ENCODE measurements at places on chromosomes 5 and 9. TPM values are rescaled to one million over a fixed set of nuclear protein-coding genes. Genes with fewer than 3 reads are reported as not detected.

Gene C5orf58
- not detected for total RNA-seq

Gene CCL27
- total RNA-seq = not detected

Gene HTR1A
- total RNA-seq = not detected

Gene TICAM2
- total RNA-seq = 3.9 TPM

Gene CYLC2
- not detected for total RNA-seq

DNA sequence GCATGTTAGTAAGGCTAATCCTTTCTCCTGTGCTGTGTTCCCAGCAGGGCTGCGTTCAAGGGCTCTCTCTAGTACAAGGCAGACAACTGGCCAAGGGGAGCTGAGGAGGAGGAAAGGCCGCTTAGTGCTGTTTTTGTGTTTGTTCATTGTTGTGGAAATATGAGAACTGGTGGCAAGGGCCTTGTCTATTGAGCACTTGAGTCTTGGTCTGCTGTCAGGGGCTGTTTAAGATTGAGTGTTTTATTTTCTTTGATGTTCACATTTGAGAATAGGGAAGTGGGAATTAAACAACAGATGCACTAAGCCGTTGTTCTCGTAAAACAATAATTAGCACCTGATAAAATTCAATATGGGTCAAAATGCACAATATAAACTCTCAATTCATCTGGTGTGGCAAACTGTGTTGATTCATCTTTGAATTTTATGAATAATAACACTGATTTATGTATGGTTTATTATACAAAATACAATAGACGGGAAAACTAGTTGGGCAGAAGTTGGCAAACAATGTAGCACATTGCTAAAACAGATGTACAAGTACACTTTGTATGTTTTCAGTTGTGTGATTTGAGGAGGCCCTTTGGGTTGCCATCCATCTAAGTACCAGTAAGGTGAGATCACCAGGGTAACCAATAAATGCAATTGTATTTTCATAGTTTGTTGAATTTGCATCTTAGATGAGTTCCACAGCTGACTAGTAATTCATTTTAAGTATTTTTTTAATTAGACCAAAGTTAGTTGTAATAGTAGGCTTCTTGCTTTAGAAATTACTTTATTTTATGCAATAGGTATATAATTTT lies 97.6 kb upstream of the GRHPR start:
- DNase-seq = no peak

- DNase-seq = no peak
These were observed 210.4 kb upstream of the RFX3 start for GRCh38 chr9:3736161-3736560.

DNA sequence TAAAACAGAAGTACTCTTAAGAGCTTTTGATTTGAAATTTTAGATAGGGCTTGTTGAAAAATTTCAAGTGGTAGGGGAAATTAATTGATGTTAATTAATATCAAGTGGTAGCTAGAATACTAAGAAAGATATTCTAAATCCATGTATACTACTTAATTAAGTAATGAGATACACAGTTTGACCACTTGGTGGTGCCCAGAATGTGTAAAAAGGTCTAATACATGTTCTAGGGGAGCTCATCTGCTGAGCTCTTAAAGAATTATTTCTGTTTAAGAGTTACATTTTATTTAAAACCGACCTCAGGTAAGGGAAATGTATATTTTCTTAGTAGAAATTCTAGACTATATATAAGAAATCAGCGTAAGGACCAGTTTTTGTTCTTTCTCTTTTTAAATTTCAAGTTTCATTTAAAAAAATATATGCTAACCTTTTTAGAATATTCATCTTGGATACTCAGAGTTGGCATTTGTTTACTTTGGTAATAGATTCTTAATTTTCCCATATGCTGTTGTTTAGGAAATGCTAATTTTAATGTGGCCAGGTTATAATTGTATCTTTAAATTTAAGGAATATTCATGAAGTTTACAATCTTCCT lies 61.5 kb downstream of the LNPEP start:
- DNase-seq = no peak

- DNase-seq = no peak
These were observed 169.0 kb upstream of the PANK3 start for GRCh38 chr5:168747987-168748777.

DNA sequence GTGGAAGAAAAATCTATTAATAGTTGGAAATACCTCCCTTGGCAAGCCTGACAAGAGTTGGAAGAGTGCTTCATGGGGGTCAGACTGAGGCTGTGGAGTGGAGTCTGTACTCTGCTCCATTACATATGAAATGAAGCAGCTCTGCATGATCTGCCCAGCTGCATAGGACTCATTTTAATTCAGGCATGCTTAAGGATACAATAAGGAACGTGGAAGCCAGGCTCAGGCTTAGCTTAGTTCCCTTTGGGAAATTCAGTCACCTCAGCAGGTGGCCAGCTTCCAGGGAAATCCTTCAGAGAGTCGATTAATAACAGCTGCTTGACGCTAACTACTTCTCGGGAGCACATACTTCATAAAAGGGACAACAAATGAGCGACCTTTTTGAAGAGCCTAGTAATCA lies 1672.9 kb upstream of the WWC1 start:
- DNase-seq = no peak

DNA sequence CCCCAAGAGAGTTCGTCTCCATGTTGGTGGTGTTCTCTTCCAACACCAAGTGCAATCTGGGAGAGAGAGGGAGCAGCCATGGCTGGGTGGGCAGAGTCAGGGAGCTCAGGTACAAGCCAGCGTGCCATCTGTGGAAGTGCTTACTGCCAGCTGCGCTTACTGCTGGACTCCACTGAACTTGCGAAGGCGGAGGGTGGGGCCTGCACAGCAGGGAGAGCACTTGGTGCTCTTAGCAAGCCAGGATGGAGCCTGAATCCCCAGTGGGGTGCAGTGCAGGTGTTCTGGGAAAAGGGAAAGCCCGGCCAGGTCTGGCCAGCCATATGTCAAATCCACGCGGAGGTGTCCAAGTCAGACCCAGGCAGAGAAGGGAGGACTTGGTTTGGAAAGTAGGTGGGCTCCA lies 142.0 kb downstream of the FANCC start:
- no peak for DNase-seq

GRCh38 chr9:84940294-84940693 lies 270.8 kb downstream of the NTRK2 start:
- no peak for DNase-seq

DNA sequence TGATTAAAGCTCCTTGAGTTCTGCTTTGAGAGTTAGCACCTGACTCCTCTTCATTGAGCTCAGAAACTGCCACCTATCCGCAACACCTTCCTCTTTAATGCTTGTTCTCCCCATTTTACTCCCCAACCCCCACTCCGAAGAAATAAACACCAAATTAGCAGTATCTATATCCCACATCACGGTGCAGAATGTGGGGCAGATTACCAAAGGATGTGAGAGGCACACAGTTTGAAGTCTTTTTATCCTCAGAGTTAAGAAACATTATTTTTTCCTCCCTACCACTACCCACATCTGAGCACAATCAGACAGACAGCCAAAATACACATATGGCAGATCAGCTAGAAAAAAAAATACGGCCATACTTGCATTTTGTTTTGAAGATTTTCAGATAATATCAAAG lies 26.1 kb upstream of the IL7R start:
- no peak for DNase-seq

GRCh38 chr9:95937131-95937530 lies 61.6 kb downstream of the ERCC6L2 start:
- no peak for DNase-seq

DNA sequence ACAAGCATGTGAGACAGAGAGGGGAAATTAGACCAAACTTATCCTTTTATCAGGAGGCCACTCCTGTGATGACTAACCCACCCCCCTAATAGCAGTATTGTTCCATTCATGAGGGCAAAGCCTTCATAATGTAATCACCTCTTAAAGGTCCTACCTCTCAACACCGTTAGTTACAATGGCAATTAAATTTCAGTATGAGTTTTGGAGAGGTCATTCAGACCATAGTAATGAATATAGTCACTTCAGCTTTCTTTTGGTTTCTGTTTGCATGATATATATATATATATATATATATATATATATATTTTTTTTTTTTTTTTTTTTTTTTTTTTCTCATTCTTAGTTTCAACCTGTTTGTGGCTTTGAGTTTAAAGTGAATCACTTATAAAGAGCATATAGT lies 10.5 kb downstream of the ADGRV1 start:
- no peak for DNase-seq

DNA sequence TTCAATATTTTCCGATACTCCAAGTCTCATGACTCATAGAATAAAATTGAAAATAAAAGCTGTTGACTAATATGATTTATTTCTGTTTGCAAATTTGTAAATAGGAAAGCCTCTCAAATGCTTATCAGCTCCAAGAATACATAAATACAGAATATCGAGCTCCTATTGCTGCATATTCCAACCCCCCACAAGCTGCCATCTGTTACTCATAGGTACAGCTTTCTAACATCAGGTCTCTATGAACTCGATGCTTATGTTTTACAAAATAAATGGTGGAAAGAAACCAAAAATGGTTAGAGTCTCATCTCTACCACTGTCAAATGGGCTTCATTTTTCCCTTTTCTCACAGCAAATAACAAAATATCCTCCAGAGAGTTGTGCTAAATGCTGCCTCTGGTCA lies 631.6 kb upstream of the CDH18 start:
- DNase-seq = no peak

- DNase-seq = no peak
These were observed 189.1 kb downstream of the WDR70 start for GRCh38 chr5:37568018-37568753.

GRCh38 chr9:101311758-101312420 lies 72.9 kb downstream of the BAAT start:
- no peak for DNase-seq

DNA sequence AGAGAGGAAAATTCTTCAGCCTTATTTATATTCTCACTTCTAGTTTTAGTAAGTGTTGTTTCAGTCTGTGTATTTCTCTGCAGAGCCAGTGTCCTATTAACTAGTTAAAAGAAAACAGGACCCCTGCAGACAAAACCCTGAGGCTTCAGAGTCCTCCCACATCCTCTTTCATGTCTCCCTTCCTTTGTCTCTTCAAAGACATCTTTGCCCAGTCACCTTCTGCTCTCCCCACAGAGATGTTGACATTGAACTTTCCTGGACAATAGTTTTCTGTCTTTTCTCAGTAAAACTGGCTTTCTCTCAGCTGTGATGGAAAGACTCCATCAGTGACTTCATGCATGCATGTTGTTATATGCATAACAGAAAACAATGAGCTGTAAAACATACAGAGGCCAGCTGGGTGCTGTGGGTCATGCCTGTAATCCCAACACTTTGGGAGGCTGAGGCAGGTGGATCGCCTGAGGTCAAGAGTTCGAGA lies 20.2 kb downstream of the GRAMD2B start:
- DNase-seq = no peak

- peak; percentile 45 for DNase-seq
These were observed 674 bp downstream of the TSPAN17 start for GRCh38 chr5:176647843-176648473.

- DNase-seq = no peak
These were observed 93.7 kb downstream of the HOMER1 start for GRCh38 chr5:79420248-79420647.

- no peak for DNase-seq
These were observed 112.9 kb downstream of the CHSY3 start for GRCh38 chr5:130017173-130017572.

DNA sequence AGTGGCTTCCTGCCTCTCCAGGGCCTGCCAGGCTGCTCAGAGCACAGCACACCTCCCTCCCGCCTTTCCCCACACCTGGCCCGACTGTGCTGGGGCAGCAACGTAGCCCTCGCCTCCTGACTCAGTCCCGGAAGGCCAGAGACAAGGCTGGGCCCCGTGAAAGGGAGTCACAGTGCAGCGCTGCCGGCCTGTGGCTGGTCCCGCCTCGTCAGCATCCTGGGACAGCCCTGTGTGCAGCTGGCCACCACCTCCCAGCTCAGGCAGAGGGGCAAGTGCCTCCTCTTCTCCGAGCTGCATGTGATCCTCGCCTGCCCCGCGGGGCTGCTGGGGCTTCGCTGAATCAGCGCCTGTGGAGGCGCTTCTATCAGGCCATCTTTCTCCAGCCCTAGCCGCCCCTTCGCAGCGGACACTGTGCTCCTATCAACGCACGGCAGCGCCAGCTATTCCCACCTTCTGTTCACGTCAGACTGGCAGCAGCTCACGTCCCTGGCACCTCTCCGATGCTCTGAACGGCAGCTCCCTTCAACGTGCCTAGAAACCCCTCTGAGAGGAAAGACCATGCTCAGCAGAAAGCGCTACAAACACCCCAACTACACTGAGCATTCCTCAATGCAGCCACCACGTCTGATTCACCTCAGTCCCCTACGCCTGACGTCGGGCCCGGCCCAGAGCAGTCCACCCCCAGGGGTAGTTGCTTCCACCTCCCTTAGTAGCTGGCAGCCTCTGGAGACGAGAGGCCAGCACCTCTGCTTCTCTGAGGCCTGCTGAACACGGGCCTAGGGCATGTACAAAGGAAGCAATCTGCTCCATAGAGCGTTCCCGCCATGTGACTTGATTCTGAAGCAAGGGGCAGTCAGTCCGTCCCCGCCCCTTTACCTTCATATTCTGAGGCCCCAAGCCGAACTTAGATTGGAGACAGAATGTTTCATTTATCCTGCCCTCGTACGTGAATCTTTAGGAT lies 78.8 kb downstream of the GPR21 start:
- DNase-seq = no peak

GRCh38 chr5:40655138-40655537 lies 24.6 kb upstream of the PTGER4 start:
- no peak for DNase-seq

DNA sequence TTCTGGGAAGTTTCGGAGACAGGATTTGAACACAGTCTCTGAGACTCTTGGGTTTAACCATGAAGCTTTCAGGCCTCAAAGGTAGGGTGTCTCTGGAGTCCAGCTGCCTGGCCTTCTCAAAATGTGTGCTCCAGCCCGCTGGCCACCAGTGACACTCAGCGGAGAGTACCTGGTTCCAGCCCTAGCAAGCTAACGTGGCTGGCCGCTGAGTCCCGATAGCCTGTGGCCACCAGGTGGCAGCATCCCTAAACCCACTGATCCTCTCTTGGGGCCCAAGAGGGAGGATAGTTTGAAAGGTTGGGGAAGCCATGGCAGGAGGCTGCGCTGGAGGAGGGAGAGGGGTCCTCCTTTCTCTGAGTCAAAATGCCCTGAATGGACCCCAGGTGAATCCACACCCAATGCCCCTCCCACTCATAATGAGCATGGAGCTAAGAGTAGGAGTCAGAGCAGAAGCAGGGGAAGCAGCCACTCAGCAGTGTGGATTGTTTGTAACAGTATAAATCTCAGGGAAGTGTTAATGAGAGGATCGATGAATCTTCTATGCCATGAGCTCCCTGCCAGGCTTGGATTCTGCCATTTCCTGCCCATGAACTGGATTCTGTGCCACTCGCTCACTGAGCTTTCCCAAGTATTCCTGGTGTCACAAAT lies 5.4 kb upstream of the TIFAB start:
- DNase-seq = no peak

DNA sequence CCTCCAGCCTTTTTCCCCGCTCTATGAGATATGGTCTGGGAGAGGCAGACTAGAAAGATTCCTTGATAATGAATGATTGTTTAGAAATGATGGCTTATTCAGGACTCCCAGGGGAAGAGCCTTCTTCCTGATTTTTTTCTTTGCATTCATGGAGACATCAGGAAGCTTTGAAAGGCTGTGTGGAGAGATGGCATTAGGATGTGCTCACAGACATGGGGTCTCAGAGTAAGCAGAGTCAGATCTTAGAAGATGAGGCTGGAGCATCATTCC lies 37.1 kb downstream of the PPARGC1B start:
- DNase-seq = no peak

Measured in omental fat pad (tissue), 4 donors.